ENCODE measurements at places on chromosomes 6 and 20.

- DNase-seq = no peak
These were observed 459 bp downstream of the LBP start for GRCh38 chr20:38346741-38347140.

GRCh38 chr6:89830170-89830809, 610 bp downstream of the CASP8AP2 start:
- DNase-seq = no peak

DNA sequence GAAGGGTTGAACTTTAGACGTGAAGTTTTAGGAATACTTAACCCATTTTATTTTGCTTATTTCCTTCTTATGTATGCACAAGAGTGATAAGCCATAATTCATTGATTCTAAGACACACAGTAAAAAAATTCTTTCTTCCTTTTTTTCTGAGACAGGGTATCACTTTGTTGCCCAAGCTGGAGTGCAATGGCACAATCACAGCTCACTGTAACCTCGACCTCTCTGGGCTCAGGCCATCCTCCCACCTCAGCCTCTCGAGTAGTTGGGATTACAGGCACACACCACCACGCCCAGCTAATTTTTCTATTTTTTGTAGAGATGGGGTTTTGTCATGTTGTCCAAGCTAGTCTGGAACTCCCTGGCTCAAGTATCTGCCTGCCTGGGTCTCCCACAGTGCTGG, 116.6 kb upstream of the RNF24 start:
- DNase-seq = no peak

- no peak for DNase-seq
These were observed 98.4 kb downstream of the PERP start for GRCh38 chr6:138008791-138009190.

DNA sequence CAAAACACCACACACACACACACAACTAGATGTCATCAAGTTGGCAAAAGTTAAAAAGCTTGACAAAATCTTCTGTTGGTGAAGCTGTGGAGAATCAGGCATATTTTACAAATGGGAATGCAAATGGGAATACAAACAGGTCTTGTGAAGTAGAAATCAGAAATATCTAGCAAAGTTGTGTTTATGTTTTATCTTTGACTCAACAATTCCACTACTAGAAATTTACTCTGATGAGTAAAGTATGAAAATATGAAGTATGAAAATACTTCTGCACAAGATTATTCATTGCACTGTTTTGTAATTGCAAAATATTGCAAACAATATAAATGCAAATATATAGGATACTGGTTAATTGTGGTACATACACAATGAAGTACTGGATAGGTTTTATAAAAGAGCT, 1166.0 kb upstream of the GJE1 start:
- DNase-seq = no peak

DNA sequence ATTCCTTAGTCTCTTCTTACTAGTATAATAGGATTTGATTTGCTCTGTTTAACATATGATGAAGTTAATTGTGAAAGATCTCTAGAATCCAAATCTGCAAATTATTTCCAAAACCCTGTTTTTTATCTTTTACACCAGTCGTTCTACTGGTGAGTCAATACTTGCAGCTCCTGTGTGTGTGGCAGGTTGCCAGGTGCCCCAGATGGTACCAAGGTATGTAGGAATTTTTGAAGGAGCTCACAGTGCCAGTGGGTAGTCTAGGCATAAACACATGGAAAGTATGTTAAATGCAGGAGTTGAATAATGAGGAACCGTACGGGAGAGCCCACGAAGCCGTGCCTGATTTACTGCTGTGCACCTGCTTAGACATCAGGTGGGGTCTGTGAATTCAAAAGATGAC, 192.2 kb downstream of the FARS2 start:
- no peak for DNase-seq

DNA sequence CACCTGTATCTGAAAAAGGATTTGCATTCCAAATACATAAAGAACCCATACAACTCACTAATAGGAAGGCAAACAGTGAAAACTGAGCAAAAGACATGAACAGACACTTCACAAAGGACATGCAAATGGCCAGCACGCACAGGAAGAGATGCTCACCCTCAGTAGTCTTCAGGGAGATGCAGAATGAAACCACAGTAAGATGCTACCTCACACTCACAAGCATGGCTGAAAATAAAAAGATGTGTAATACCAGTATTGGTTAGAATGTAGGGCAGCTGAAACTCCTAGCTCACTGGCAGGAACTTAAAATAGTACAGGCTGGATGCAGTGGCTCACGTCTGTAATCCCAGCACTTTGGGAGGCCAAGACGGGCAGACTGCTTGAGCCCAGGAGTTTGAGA, 64.6 kb downstream of the SNX5 start:
- DNase-seq = no peak

Measured in central memory CD4-positive, alpha-beta T cell (primary cell).